T-cell (primary cell): ENCODE measurements at places on chromosomes 3 and 15. TPM values are rescaled to one million over a fixed set of nuclear protein-coding genes. Genes with fewer than 3 reads are reported as not detected.
A peak's percentile ranks its signal among the peaks of the same experiment; 100 is the strongest.

GUCA1C gene
- not detected for total RNA-seq

CLDN11 gene
- total RNA-seq = not detected

VGLL3 gene
- 0.03 TPM for total RNA-seq

OGG1 gene
- 41.3 TPM for total RNA-seq

C3orf85 gene
- not detected for total RNA-seq

GRCh38 chr15:100878648-100879047 is 983 bp upstream of the ALDH1A3 start:
- no peak for DNase-seq

DNA sequence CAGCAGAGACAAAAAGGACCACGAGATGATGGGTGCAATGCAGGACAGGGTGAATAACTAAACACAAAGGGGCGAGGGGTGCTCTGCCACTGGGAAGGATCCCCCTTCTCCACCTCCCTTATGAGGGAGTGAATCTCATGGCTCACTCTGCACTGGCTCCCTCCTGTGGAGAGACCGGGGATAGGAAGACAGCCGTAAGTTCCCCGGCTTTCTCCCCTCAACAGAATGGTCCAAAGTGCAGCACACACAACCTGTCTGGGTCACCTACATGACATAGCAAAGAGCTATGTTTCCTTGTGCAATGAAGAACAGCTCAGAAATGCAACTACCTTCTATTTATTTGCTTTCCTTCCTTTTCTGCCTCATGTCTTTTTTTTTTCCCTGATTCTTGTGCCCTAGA is 7.8 kb upstream of the ACSBG1 start:
- no peak for DNase-seq

GRCh38 chr15:32668942-32669341 is 27.4 kb downstream of the SCG5 start:
- DNase-seq = no peak

DNA sequence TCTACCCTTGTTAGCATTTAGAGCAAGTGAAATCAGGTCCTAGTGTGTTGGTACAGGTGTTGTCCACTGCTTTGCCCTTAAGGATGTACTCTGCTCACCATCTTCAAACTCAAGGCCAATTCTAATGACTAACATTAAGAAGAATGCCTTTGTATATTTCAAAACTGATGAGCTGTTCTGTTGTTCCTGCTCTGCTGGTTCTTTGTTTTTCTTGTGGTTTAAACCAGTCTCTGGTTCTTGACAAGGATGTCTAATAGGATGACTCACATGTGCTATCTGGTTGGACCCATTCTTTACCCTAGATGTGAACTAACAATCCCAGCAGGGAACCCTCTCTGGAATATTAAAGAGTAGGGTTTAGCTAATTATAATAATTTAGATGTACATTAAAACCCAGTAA is 17.3 kb downstream of the ABHD5 start:
- no peak for DNase-seq

GRCh38 chr3:127458696-127459604 is 131.6 kb downstream of the TPRA1 start:
- DNase-seq = no peak

DNA sequence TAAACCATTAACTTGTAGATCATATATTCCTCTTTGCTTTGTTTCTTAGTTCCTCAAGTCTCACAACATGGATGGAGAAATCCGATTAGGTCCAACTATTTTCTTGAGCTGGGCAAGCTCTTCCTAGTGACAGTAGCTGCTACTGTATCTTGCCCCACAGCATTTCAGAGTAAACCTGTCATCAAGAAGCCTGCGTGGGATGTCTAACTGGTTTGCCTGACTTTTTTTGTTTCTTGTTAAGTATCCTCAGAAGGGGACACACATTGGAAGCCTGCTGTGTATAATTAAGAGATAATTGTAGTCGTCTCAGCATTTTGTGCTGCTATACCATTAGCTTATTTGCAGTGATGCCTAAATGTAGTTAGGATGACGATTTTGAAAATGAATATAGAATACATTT is 29.3 kb upstream of the STT3B start:
- no peak for DNase-seq

DNA sequence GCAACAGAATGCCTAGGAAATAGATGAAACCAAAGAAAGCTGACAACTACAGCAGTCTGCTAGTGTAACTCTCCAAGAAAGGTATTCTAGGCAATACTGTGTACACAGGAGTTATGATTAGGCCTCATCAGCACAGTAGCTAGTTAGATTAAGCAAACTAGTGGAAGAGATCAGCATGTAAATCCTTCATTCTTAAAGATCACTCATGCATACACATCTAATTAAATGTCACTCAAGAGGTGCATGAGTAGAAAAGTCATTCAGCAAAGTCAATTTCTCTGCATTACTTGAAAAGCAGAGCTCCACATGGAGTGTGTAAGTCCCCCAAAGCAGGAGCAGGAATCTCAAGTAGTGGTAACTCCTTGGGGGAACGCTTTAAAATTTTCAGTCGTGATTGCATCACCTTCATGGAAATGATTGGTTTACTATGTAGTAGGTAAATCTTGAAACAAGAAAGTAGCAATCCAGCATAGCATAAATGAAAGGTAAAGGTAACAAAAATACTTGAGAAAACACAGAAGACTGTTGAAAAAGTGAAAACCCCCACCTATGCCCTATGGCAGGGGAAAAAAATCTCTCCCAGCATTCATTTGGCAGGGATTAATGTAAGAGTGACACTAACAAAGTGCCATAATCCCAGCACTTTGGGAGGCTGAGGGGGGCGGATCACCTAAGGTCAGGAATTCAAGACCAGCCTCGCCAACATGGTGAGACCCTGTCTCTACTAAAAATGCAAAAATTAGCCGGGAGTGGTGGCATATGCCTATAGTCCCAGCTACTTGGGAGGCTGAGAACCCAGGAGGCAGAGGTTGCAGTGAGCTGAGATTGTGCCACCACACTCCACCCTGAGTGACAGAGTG is 29.4 kb upstream of the PPIB start:
- DNase-seq = no peak

DNA sequence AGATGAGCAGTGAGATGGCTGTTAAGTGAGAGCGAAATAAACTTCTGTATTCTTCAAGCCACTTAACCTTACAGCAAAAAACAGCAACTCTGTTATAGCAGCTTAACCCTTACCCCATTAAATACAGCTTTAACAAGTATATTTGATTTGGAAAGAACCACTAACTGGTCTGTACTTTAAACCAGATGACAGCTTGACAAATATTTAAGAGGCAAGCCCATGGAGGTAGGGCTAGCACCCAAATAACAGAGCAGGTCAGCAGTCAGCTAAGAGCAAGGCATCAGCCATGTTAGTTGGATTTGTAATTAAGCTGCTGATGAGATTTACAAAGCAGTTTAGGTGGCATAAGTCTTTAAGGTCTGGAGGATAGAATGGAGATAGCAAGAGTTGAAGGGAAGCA is 3.5 kb downstream of the LZTFL1 start:
- DNase-seq = no peak

DNA sequence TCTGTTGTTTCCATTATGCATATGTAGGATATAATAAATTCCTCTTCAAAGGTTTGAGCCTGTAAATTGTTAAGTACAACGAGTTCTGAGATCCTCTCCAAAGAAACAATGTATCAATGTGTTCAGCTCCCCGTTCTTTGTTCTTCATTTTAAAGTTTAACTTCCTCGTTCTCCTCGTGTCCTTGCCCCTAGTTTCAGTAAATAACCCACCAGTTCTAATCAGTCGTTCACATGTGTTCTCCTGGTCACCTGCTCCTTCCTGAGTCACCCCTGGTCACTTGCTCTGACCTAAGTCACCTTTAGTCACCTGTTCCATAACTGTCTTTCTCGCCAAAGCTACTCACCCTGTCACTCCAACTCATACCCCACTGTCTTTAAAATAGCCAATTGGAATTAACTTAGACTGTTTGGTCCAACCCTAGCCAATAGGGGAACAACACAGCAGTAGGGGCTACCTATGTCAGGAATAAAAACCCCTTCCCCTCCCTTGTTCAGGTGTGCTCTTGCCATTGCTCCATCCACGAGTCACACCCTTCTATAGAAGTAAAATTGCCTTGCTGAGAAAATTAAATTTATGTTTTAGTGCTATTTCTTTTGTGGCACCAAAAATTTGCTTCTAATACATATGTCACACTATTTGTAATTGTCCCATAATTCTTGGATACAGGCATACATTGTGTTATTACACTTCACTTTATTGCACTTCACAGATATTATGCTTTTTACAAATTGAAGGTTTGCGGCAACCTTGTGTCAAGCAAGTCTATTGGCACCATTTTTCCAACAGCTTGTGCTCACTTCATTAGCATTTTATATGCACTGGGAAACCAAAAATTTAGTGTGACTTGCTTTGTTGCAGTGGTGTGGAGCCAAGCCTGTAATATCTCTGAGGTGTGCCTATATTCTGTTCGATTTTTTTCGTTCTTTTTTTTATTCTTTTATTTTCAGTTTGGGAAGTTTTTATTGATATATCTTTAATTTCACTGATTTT is 15.3 kb upstream of the MCF2L2 start:
- DNase-seq = no peak

GRCh38 chr3:152436707-152437590 is 168.2 kb downstream of the MBNL1 start:
- DNase-seq = no peak

GRCh38 chr3:49673715-49674496 is at the start of gene APEH:
Gene APEH (plus strand): TSS chr3:49674351. CDS start chr3:49674402, 51 bp downstream.
- DNase-seq = peak; percentile 97

GRCh38 chr3:171390051-171390941 is 69.9 kb downstream of the TNIK start:
- DNase-seq = no peak

GRCh38 chr15:66924889-66925288 is 140.5 kb upstream of the SMAD3 start:
- DNase-seq = no peak

- DNase-seq = no peak
These were observed 950.7 kb upstream of the CFAP20DC start for GRCh38 chr3:60000311-60001105.

DNA sequence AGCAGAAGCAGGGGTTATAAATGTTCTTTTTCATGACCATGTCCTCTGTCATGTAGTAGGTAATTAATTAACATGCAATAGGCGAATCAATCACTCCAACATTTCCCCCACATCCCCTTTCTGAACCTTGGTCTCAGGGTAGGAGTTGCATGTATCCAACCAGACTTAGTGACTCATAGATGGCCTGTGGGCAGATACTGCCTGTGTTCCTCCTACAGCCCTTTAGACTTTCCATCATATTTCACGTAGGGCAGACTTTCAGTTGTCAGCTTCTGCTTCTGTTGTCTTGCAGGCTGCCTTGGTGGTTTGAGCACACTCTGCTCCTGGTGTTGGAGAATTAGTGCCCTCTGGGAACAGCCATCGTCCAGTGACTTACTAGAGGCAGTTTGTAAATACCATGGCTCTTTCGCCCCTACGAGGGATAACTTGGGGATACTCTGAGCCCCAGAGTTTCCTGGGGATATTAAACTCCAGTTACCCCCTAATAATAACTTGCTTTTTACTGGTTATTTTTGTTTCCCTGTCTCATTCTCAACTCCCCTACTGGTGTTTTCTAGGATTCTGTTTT is 244.4 kb downstream of the EDEM1 start:
- no peak for DNase-seq

DNA sequence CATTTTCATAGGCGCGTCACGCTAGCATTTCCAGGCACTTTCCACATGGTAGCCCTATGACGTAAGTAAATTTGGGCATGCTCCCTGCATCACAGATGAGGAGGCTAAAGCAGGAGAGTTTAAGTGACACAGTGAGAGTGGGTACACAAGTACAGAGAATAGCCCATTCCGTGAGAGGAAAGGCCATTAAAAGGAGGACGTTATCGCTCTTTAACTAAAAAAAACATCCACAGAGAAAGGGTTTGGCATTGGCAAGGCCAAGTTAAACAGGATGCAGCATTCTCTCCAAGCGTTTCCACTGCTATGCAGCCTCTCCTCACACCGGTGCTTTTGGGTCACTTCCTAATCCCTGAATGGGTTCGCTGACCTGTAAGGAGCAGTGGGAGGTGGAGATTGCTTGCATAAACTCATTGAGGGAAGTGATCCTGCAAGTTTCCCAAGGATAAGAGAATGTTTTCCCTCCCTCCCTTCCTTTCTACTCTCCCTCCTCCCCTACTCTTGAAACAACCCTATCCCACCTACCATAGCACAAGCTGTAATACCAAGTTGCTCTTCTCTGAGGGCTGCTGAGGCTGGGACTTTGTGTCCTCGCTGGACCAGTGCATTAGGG is 147.7 kb downstream of the VGLL4 start:
- no peak for DNase-seq

DNA sequence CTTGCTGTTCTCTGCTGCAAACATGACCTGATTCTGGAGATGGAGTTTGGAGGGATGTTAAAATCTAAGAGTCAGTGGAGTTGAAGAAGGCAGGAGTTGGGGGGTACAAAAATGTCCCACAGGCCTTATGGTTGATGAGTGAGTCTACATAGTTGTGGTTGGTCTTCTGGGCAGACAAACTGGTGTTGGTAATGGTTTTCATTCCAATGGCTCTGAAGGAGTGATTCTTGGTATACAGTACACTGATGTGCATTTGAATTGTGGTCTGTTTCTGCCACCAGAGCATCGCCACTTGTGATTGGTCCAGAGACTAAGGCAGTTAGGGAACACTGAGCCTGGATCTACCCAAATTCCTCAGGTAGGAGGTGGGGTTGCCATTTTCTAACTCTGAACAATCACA is 514.1 kb upstream of the CFAP20DC start:
- DNase-seq = no peak

DNA sequence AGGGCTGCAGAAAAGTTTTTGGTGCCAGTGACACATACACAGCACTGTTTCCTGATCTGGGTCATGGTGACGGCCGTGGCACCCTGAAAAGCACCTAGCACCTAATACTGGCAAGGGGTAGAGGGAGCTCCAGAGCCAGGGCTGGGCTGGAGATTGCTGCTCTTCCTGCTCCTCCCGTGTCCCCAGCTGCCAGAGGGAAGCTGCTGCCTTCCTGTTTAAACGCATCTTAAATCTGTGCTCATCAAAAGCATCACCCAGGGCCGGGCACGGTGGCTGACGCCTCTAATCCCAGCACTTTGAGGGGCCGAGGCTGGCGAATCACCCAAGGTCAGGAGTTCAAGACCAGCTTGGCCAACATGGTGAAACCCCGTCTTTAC is 156.7 kb upstream of the MEF2A start:
- no peak for DNase-seq

- DNase-seq = no peak
These were observed 3.0 kb downstream of the CYP8B1 start for GRCh38 chr3:42872718-42873117.

DNA sequence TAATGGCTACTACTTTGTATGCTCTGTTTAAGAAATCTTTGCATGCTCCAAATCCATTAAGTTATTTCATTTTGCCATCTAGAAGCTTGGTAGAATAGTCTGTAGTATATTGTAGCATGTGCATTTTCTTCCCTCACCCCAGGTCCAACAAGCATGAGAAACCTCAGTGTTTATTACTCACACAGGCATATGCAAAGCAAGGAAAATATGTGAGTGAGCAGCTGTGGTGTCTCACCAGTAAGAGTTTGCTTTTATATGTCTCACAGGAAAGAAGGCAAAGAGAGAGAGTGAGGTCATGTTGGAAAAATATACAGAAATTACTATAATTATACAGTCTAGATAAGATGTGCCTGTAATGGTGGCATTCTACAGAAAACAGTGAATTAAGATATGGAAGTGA is 312.5 kb downstream of the C3orf38 start:
- no peak for DNase-seq

- peak; percentile 66 for DNase-seq
These were observed 485 bp downstream of the CELF6 start for GRCh38 chr15:72319360-72319984.
